ENCODE measurements at places on chromosomes 2 and 18.
A peak's percentile ranks its signal among the peaks of the same experiment; 100 is the strongest.

GRCh38 chr2:177670791-177671535 lies 278.4 kb downstream of the AGPS start:
- no peak for DNase-seq

DNA sequence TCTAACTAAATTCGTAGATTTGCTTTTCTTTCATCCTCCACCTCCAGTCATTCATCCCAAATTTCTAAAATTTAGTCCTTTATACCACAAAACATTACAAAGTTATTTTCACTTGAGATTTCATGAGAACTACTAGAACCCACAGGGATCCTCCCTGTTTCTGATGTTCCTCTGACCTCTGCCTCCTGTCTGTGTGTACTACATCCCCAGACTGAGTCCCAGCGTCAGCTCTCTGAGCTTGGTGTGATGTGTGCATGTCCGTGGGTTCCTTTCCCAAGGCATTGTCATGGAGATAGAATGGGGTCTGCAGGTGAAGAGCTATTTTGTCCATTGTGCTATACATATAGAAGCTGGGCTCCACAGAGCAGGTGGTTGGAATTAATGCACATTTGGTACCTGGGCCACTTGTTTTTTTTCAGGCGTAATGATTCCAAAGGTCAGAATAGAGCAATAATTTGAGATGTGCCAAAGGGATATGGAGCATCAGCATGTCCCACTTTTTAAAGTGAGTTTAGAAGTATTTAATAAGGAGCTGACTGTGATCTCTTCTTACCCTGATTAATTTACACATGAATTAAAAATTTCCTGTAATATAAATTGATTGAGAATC lies 151.2 kb upstream of the BOD1L2 start:
- no peak for DNase-seq

GRCh38 chr18:12074736-12075135 lies 18.9 kb upstream of the ANKRD62 start:
- DNase-seq: peak; percentile 16

DNA sequence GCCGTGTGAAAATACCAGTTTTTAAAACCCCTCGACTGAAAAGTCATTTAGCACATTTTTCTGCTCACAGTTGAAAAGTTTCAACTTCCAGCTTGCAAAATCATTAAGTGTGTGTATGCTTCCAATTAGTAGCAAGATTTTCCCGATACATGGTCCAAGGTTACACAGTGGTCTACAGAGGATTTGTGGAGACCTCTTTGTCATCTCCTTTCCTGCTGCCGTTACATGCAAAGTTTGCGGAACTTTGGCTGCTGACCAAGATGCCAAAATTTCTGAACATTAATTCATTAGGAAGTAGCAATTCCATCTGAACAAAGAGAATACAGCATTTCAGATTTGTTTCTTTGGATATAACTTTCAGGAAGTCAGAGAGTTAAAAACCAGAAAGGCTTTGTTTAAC lies 474.6 kb downstream of the PLCL1 start:
- no peak for DNase-seq

DNA sequence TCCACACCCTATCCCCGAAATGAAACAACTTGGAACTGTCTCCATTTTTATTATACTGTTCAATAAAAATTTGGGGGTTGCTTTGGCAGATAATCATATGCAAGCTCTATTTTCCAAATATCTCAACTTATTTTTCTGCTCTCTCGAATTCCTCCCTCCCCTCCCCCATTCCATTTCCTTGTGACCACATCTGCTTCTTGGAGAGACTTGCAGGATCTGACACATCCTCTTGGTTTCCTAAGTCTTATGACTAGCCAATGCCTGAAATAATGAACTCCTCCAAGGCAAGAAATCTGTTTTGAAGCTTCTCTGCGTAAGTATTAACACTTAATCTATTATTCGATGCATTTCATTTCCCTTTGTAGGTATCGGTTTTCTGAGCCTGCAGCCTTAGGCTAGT lies 16.1 kb downstream of the TGIF1 start:
- peak; percentile 94 for DNase-seq

GRCh38 chr2:140384946-140385345 lies 1604.8 kb upstream of the NXPH2 start:
- DNase-seq: no peak

All from dermis blood vessel endothelial cell (primary cell).